ENCODE measurements at places on chromosomes 4 and X. TPM values are rescaled to one million over a fixed set of nuclear protein-coding genes. Genes with fewer than 3 reads are reported as not detected.

The PAQR3 gene
- 42.2 TPM for polyA plus RNA-seq

The ZBTB49 gene
- polyA plus RNA-seq = 7.5 TPM

The PPEF2 gene
- not detected for polyA plus RNA-seq

The TMPRSS11E gene
- not detected for polyA plus RNA-seq

The NXF3 gene
- not detected for polyA plus RNA-seq

The FAM47A gene
- polyA plus RNA-seq = not detected

The ADH1B gene
- 0.84 TPM for polyA plus RNA-seq

The GUCY1B1 gene
- 55.6 TPM for polyA plus RNA-seq

The EOLA1 gene
- polyA plus RNA-seq = 26.8 TPM

The GABRG1 gene
- 14.8 TPM for polyA plus RNA-seq

The PDCL2 gene
- polyA plus RNA-seq = not detected

The SATL1 gene
- 2.1 TPM for polyA plus RNA-seq

GRCh38 chr4:81723927-81724587 lies 252.3 kb upstream of the RASGEF1B start:
- no peak for DNase-seq

- no peak for DNase-seq
Observed at GRCh38 chrX:63739885-63740284, 45.1 kb downstream of the ARHGEF9 start.

DNA sequence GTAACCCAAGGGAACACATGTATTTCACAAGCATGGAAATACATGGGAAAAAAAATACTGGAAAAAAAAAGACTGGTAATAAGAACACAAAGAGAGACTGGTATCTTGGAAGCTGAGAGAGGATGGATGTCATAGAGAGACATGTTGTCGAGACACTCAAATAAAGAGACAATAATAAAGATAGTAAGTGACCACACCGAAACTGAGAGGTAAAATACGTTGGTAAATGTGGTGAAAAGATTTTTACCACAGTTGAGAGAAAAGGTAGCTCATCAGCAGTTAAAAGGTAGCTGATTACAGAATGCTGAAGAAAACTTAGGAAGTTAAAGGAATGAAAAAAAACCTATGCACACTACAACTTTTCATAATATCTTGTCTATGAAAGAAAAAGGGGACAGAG lies 81.1 kb downstream of the ARAP2 start:
- no peak for DNase-seq

- no peak for DNase-seq
Observed at GRCh38 chr4:101818362-101818761, 27.8 kb downstream of the BANK1 start.

DNA sequence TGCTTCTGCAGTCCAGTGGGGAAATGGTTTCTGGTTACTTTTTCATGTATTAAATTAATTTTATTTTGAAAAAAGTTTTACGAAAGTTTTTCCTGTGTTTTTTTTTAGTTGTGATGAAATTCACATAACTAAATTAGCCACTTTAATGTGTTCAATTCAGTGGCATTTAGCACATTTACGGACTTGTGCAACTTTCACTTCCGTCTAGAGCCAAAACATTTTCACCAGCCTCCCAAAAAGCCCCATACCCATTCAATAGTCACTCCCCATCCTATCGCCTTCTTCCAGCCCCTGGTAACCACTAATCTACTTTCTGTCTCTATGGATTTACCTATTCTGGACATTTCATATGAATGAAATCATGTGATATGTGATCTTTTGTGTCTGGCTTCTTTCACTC lies 22.8 kb upstream of the TBL1X start:
- DNase-seq = no peak

GRCh38 chr4:100875296-100876068 lies 357.7 kb upstream of the EMCN start:
- no peak for DNase-seq

DNA sequence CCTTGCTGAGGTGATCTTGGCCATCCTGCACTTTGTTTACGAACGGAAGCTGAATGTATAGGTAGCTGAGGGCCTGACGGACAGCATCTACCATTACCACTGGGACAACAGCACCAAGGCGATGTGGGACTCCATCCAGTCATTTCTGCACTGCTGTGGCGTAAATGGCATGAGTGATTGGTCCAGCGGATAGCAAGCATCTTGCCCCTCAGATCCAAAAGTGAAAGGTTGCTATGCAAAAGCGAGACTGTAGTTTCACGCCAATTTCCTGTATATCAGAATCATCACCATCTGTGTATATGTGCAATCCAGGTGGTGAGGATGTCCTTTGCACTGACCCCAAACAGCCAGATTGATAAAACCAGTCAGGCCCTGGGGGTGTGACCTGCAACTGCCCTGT lies 4.2 kb upstream of the PYURF start:
- DNase-seq = no peak

DNA sequence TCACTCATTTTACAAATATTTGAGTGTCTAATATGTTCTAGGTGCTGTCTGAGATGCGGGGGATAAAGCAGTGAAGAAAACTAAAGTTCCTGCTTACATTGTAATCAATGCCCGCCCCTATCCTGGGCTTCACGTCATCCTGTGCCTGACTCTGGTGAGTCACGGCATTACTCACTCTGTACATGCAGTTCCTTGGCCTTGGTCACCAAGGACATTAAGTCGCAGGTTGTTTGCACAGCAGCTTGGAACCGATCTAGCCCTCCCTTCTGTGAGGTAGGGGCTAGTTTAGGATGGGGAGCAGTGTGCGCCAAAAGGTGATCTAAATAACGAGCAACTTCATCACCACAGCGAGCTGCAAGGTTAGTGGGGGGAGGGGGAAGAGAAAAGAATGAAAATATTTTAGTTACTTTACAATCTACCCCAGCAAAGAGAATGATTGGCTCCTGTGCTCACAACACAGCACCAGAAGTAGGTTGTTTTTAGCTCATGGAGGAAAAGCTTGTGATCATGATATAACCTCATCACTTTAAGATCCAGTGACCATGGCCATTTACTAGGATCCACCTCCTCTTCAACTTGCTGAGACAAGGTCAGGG lies 48.0 kb upstream of the HDAC8 start:
- DNase-seq = no peak

- DNase-seq = no peak
Observed at GRCh38 chr4:161540265-161540664, 623.5 kb downstream of the FSTL5 start.

DNA sequence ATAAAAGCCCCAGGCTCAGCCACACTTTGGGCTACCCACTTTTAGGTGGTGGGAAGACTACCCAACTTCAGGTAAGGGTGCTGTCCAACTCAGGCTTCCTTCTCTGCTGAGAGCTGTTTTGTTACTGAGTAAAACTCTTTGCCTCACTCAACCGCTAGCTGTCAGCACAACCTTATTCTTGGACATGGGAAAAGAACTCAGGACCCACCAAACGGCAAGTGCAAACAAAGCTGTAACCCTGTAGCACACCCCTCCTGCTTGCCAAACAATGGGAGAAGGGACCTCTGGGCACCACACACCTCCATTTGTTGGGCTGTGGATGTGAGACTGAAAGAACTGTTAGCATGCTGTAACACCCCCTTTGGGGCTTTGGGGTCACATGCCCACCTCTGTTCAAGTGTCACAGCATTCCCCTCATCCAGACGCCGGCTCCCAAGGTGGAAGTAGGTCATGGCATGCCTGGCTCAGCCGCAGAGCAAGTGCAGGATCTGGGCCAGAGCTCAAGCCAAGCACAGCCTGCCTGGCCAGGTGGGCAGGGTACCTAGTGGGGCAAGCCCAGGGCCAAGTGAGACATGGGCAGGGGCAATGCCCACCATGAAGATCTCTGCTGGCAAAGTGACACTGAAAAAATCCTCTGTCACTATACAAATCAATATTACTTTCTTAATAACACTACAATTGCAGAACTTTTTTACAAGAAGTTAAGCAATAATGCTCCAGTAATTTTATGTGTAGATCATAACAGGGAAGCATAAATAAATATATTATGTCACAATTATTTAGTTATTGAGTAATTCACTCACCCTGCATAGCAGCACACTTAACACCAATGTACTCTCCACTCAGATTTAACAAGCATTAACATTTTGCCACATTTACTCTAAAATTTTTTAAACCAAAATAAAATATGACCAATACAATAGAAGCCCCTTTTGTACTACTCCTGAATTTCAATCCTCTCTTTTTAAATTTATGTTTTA lies 107.2 kb downstream of the TBCK start:
- DNase-seq = no peak

DNA sequence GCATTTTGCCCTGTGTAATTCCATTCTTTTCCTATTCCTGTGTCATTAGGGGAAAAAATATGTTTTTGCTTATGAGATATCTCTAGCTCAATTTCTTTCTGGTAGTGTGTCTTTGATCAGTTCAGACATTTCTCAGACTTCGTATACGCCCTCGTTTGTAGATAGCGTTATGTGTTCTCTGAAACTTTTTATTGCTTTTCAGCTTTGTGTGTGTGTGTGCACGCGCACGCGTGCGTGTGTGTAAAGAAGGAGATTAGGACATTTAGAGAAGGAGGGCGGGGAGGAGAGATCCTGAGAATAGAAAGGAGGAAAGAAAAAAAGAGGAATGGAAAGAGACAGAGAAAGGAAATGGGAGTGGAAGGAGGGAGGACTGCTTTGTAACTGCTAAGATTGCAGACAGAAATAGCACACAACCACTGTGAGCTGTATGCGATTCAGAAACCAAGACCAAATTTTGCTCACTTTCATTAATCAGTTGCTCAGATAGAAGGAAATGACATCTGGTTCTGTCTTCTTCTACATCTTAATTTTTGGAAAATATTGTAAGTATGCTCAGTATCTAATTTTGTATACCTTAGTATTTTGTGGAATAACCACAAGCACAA lies at the start of gene RXFP1:
TSS of gene RXFP1 (plus strand) at position 399 of the 605 bp plus-strand sequence. CDS start at position 494, 95 bp downstream.
- DNase-seq = no peak

DNA sequence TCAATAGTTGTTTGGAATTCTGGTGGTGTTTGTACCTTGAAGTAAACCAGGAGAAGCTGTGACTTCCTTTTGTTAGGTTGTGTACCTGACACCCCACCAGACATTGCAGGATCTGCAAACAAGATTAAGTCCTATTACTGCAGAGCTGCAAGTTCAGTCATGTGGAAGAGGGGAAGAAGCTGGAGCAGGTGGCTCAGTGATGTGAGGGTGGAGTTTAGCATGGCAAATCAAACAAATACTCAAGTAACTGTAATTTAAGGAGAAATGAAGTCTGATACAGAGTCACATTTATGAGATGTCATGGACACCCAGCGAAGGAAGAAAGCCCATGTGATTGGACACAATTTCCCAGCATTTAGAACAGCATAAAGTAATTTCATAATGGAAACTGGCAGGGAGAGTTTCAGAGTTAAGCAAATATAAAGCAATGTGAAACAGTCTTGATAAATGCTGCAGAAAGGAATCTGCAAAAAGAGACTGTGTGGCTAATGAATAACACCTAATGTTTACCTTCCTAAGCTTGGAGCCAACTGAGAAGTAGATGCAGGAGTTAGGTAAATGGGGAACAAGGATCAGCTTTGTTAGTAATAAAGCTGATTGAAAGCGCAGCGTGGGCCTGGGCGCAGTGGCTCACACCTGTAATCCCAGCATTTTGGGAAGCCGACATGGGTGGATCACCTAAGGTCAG lies 249.1 kb downstream of the GBA3 start:
- DNase-seq = no peak

GRCh38 chr4:48247142-48247877 lies 22.3 kb downstream of the TEC start:
- DNase-seq = no peak

- no peak for DNase-seq
Observed at GRCh38 chr4:185841451-185841850, 29.5 kb upstream of the SORBS2 start.

DNA sequence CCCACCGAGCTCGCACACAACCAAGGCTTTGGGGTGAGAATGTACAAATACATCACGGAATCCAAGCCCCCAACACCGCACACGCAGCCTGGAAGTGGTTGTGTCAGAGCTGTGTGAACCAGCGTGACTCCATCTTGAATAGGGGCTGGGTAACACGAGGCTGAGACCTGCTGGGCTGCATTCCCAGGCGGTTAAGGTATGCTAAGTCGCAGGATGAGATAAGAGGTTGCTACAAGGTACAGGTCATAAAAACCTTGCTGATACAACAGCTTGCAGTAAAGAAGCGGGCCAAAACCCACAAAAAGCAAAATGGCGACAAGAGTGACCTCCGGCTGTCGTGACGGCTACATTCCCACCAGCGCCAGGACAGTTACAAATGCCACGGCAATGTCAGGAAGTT lies 258.4 kb downstream of the DHRSX start:
- no peak for DNase-seq

- no peak for DNase-seq
Observed at GRCh38 chr4:180811556-180811955, 1431.6 kb upstream of the TENM3 start.

DNA sequence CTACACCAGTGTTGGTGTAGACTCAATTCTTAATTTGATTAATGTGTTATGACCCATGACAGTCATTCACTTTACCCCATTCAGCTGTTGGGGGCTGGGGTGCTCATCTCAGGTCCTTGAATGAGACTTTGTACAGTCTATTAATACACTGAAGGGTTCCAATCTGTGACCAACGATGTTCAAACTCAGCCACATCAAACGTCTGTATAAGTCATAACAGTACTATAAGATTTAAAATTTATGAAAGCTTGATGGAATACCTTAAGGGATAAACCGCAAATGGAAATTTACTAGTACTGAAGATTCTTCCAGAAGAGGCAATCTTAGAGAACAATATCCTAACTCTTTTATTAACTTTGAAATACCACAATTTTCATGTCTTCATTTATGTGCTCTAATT lies 33.7 kb downstream of the REST start:
- no peak for DNase-seq

DNA sequence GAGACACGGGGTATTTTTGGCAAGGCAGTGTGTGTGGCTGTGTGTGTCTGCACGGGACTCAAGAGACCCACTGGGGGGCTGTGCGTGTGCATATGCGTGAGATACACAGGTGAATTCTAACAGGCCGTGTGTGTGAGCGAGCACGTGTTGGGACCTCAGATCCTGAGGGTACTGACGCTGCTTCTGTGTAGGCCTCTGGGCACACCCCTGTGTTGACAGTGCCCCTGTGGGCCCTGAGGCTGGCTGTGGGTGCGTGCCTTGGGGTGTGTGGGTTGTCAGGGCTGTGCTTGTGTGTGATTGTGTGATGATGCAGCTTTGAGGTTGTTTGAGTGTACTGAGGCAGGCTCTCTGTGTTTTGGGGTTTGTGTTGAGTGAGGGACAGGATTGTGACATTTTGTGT lies 13.9 kb downstream of the FOXP3 start:
- no peak for DNase-seq

DNA sequence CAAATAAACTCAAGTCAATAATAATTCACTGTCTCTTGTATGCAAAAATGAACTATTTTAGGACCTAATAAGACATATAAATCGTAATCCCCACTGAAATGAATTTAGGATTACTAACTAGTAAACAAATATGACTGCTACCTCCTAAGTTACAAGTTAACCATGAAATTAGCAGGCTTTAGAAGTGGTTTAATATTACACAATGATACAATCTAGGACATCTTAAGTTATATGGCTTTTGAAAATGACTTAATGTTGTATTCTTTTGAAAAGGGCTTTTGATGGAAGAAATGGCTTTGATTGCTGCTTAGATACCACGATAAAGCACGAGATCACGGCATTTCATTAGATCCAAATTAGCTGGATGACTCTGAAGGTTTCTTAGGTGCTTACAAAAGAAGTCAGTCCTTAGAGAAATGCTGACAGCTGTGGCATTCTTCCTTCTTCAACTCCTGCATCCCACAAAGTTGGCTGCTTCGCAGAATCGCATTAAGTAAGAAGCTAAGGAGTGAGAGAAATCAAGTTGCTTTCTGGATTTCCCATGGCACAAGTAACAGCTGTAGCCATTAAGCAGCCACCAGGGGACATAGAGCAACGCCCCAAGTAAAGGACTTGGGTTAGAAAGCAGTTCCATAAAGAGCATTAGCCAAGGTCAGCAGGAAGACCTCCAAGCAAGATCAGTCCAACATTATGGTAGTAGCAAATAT lies 6.9 kb downstream of the SLC10A7 start:
- DNase-seq = no peak

- no peak for DNase-seq
Observed at GRCh38 chr4:26746802-26747213, 113.8 kb upstream of the STIM2 start.
